ENCODE measurements at places on chromosomes 2 and 18.

DNA sequence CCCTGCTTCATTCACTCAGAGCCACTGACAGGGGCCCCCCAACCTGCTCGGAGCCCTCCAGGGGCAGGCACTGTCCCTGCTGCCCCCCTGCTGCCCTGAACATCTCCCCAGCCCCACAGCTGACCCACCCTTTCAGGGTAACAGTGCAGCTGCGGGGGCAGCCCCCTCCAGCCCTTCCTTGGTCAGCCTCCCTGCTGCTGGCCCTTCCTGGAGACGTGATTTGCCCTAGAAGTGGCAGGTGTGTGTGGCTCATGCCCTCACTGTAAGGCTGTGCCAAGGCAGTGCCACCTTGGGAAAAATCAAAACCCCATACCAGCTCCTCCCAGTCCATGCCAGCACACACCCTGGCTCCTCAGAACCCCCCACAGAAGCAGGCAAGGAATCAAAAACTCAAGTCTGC, 184.2 kb upstream of the HDAC4 start:
- no peak for DNase-seq

GRCh38 chr2:100513650-100514049, 43.4 kb downstream of the NMS start:
- no peak for DNase-seq

DNA sequence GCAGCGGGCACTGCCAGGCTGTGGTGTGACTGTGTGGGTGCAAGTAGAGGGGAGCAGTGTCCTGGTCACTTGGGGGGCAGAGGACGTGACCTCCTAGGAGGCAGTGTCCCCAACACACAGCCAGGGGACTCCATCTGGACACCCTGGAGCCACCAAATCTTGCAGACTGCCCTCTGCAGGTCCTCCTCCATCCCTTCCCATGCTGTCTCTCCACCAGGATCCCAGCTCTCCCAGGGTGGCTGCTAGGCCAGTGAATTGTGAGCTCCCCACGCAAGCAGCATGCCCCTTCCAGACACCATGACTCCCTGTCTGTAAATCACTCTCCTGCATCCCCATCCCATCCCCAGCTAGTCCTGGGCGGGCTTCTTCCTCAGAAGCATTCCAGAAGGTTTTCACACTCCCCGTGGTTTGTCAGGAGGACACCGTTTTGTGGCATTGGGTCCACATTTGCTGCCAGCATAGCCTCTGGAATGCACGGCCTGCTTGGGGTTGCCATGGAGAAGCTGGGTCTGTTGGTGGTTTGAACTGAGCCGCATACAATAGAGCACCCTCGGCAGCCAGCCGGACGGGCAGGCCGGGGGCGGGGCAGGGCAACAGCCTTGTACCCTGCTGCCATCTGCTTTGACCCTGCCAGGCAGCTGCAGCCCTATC, 210.7 kb downstream of the KLHL29 start:
- no peak for DNase-seq

DNA sequence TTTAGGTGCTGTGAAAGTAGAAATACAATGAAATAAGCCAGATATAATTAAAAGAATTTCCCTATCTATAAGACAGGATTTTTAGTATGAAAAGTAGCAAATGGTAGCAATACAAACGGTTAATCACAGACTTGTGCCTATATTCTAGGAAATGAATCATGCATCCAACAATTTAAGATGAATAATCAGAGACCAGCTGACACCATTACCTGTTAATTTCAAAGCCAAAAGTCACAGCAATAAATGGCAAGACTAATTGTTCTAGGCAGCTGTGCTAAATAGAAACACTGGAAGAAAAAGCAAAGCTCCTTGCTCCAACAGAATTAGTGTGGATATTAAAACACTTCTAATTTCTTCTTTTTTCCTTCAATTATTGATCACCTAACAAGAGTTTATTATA, 35.1 kb upstream of the MPP4 start:
- no peak for DNase-seq

GRCh38 chr2:127400533-127400896, 12.7 kb upstream of the MAP3K2 start:
- DNase-seq: no peak

GRCh38 chr2:98469862-98470544, 25.3 kb downstream of the INPP4A start:
- DNase-seq: no peak

- no peak for DNase-seq
Measured at GRCh38 chr2:195395362-195395761, 261.7 kb upstream of the SLC39A10 start.

- DNase-seq: no peak
Measured at GRCh38 chr2:30985493-30986230, 152.6 kb downstream of the GALNT14 start.

GRCh38 chr18:44816477-44816876, 135.8 kb downstream of the SETBP1 start:
- DNase-seq: no peak

GRCh38 chr2:229714736-229715541, 584 bp upstream of the DNER start:
- DNase-seq: no peak

DNA sequence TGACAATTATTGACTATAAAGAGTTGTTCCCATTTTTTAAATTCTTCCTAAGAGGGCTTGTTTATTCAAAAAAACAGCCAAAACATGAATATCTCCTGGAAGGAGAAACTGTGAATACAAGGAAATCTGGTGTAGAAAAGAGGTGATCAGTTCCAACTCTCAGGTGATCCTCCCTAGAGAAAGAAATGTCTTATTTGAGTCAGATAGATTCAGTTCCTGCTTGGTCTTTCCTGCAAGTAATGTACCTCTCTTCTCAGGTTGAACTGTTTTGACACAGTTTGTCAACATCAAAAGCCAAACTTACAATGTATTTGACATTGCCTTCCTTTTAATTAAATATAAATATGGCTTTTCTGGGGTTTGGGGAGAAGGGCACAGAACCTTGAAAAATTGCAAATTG, 567.4 kb downstream of the ARHGAP15 start:
- no peak for DNase-seq

GRCh38 chr2:186913870-186914269, 64.9 kb upstream of the ZSWIM2 start:
- DNase-seq: no peak

GRCh38 chr2:191866675-191867506, 20.0 kb upstream of the CAVIN2 start:
- no peak for DNase-seq

DNA sequence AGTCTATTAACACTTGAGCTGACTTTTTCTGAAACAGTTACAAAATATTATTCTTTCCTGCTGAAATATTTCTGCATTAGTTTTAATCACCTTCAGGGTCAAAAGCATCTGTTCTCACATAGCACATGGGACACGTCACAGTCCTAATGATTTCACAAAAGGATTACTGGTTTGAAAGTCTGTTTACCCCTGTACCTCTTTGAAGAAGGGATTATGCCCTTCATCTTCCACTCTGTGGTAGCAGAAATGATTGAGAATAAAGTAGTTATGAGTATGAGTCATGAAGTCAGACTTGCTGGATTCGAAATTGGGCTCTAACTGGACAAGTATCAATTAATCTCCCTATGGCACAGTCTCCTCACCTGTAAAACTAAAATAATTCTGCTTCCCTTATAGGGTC, 121.2 kb downstream of the SATB2 start:
- DNase-seq: no peak

DNA sequence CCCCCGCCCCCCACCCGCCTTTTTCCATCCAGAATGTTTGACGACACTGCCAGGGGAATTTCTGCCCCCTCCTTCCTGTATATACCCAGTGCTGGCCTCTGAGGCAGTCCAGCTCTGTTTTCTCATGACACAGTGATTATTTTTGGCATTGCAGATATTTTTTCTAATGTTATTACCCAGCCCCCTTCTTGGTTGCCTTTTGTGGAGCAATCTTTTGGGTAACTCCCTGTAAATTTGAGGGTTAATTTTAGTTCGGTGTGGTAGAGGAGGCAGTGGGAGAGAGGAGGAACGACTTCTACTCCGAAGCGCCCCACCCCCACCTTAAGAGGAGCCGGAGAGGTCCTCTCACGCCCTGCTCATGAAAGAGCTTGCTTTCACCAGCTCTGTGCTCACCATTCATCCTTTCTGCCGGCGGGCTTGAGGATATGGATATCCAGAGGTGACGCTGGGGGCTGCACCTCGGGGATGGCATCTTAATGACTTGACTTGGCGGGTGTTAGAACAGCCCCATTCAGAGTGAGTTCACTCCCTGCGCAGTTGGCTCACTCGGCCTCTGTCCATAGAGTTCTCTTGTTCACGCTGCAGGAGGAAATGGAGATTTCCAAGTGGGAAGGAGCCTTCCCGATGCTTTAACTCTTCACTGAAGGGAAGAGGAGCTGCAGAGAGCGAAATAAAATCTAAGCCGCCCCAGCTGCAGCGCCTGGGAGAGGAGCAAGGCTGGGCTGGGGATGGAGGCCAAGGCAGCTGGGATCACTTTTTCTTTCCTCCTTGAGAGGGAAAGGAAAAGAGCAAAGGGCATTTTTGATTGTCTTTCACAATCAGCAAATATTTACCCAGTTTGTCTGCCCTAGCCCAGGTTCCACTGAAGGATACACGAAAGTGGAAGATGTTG, 38.4 kb downstream of the EPAS1 start:
- DNase-seq: no peak
